Esophagus squamous epithelium (tissue), 5 donors: ENCODE measurements at places on chromosomes 6 and 20.

- DNase-seq: no peak
Observed at GRCh38 chr6:143063631-143064030, 2.9 kb downstream of the AIG1 start.

- DNase-seq: no peak
Observed at GRCh38 chr6:3252369-3252768, 6.4 kb upstream of the PSMG4 start.

DNA sequence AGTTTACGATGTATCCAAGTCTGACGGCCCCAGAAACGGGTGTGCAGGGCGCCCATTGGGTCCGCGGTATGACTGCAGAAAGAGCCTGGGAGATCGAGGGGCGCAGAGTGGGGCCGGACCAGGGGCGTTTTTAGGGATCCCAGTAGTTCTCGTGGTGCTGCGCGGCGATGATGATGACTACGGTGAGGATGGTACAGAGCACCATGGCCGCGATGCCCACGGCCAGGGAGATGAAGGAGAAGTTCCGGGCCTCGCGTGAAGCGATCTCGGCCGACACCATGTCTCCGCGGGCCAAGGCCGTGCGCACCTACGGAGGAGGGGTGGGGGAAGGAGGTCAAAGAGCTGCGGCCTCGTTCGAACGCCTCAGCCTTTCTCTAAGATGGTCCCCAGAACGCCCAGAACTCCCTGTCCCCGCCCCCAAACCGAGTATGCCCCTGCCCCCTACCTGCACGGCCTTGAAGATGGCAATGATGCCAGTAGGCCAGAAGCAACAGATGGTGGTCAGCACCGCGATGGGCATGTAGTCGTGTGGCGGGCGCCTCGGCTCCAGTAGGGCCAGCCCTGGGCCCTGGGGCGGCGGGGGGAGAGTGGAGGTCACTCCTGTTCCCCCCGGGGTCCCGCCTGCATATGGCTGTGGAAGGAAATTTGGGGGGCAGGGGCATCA is 2.5 kb downstream of the PRRT1 start:
- no peak for DNase-seq

GRCh38 chr6:30685157-30686008 is 1.1 kb downstream of the PPP1R18 start:
- DNase-seq: no peak

GRCh38 chr6:6483733-6484132 is 104.8 kb upstream of the LY86 start:
- no peak for DNase-seq

GRCh38 chr6:132927713-132928112 is 113.3 kb downstream of the RPS12 start:
- DNase-seq: no peak

DNA sequence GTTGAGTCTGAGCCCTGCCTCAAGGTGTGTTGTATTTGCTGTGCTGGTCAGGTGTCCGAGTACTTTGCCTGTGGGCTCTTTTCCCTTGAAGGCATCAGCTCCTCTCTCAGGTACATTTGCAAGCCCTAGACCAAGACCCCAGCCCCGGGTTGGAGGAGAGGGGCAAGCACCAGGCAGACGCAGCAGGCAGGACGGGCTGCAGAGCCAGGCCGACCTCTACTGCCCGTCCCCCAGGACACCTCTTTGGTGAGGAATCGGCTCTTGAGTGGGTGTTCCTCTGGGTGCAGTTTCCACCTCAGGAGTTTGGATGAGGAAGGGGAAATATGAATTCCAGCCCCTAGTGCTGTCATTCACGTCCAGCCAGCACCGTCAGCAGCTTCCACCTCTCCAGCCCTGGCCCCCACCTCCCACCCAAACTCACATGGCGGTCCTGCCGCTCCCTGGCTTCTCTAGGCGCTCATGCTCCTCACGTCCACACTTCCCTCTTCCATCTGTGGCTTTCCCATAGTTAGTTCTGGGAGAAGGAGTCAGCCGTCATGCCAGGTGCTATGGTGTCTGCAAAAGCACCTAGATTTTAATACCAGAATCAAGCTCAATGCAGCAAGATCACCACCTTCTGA is 183.9 kb downstream of the DLL1 start:
- DNase-seq: no peak

- DNase-seq: no peak
Observed at GRCh38 chr6:18962361-18962905, 575.3 kb downstream of the RNF144B start.

DNA sequence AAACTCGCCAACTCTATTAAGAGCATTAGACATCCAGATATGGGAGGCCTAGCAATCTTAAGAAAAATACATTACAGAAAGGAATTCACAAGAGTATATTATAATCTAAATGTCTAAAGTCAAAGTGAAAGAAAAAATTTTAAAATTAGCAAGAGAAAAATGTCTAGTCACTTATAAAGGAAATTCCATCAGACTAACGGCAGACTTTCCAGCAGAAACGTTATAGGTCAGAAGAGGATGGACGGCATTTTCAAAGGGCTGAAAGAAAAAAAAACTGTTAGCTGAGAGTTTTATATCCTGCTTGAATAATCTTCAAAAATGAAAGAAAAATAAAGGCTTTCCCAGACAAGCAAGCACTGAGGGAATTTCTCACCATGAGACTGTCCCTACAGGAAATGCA is 269.0 kb downstream of the HDGFL1 start:
- no peak for DNase-seq

GRCh38 chr6:53869964-53870363 is 75.2 kb downstream of the LRRC1 start:
- no peak for DNase-seq
